Breast epithelium (tissue), 4 donors: ENCODE measurements at places on chromosomes 1 and 21. TPM values are rescaled to one million over a fixed set of nuclear protein-coding genes. Genes with fewer than 3 reads are reported as not detected.

DNA sequence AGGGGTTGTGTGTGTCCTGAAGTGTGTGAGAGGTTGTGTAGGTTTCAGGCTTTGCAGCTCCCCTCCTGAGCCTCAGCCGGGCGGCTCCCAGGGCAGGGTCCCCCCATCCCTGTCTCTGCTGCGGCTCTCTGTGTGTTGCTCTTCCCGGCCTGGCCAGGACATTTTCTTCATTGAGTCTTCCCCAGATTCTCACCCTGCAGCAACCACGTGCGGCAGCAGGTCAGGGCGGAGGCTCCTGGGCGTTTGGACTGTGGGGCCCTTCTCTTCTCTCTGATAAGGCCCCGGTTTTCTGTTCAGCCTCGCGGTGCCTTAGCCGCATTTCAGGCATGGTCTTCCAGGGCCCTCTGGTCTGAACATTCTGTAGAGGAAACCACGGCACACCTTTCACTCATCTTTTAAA lies 1.8 kb upstream of the TCP10L start:
- DNase-seq, result no peak

Gene ENAH
- 62.9 TPM for total RNA-seq

GRCh38 chr21:42427809-42428419 lies 24.2 kb downstream of the UBASH3A start:
- no peak for DNase-seq

- no peak for DNase-seq
These were observed 927.9 kb upstream of the B3GALT2 start for GRCh38 chr1:194114288-194114687.

DNA sequence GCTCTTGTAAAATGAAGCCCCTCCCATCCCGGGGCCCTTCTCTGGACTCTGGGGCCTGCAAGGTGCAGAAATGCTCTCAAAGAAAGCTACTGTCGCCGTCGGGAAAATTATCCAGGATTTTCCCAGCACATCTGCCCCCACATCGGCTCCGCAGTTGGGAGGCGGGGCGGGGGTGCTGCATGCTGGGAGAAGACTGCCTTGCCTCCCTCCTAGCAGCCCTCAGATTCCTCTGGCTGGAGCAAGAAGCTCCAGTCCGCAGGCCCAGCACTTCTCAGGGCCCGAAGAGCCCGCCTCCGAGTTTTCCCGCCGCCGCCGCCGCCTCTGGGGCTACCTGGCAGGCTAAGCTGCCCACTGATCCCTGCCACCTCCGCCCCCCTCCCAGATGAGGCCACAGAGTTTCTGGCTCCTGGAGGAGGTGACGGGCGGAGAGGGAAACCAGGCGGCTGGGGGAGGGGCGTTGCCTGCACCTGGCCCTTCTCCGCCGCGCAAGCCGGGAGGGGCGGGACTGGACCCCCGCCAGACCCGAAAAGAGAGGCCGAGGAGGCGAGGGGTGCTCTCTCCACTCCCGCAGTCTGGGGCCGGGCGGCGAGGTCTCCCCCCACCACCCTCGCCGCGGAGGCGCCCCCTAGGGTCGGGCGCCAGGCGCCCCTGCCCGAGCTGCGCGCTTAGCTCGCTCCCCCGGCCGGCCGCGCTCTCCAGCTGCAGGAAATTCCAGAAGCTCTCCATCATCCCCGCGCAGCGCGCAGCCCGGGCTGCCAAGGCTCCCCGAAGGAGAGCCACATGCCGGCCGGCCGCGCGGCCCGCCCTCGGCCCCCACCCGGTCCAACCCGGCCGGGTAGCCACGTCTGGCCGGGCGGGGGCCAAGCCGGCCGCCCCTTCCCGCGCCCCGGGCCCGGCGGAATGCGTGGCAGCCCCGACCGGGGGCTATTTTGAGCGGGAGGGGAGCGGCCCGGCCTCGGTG lies 28.8 kb downstream of the AHDC1 start:
- DNase-seq, result peak; percentile 46

Gene SNRNP40
- 73.4 TPM for total RNA-seq

Gene PFKL
- total RNA-seq, result 101 TPM

- DNase-seq, result no peak
These were observed 121.0 kb downstream of the ATP5PO start for GRCh38 chr21:33794596-33794995.

GRCh38 chr1:3442331-3442730 lies 12.1 kb upstream of the ARHGEF16 start:
- no peak for DNase-seq

Gene ARHGAP30
- total RNA-seq, result 5.2 TPM

Gene ZBTB8B
- total RNA-seq, result under 0.01 TPM

GRCh38 chr1:88751714-88752113 lies 67.6 kb downstream of the PKN2 start:
- DNase-seq, result no peak

GRCh38 chr1:91529856-91530255 lies 29.2 kb downstream of the CDC7 start:
- DNase-seq, result no peak

Gene ADORA1
- total RNA-seq, result 0.64 TPM

Gene SLC16A4
- total RNA-seq, result 14.4 TPM

DNA sequence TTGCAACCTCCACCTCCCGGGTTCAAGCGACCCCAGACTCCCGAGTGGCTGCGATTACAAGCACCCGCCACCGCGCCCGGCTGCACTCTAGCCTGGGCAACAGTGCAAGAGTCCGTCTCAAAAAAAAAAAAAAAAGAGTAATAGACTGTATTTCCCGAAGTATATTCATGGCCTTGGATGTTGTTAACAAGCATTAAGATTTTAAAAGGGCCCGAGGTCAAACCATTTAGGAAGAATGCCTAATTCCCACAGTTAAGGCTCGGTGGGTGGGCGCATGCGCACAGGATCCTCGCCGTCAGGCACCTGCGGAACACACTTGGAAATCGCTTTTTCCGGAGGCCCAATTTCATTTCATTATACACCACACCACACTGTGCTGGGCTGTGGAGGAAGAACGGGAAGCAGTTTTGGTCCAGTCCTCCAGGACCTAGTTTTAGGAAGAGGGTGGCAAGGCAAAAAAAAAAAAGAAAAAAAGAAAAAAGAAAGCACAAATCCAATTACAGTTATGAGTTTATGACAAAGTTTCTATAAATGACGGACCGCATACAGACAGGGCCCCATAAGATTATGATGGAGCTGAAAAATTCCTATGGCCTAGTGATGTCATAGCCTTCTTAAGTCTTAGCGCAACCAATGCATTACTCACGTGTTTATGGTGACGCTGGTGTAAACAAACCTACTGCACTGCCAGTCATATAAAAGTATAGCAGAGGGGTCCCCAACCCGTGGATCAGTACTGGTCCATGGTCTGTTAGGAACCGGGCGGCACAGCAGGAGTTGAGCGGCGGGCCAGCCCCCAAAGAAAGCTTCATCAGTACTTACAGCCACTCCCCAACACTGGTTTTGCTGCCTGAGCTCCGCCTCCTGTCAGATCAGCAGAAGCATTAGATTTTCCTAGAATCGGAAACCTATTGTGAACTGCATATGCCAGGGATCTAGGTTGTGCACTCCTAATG lies 38.2 kb downstream of the H3-3A start:
- DNase-seq, result no peak

DNA sequence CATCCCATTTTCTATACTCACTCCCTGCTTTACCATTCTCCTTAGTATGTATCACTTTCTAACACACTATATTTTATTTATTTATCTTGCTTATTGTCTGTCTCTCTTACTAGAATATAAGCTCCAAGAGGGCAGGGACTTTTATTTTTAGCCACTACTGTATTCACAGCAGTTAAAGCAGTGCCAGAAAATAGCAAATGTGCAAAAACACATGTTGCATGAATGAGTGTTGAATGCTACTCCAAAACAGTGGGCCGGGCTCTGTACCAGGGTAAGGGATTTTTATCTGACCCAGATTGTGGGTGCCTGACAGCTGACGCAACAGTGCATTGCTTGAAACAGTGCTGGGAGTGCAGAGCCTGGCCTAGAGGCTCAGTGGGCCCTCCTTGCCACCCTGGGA lies 24.7 kb downstream of the COL16A1 start:
- DNase-seq, result no peak

DNA sequence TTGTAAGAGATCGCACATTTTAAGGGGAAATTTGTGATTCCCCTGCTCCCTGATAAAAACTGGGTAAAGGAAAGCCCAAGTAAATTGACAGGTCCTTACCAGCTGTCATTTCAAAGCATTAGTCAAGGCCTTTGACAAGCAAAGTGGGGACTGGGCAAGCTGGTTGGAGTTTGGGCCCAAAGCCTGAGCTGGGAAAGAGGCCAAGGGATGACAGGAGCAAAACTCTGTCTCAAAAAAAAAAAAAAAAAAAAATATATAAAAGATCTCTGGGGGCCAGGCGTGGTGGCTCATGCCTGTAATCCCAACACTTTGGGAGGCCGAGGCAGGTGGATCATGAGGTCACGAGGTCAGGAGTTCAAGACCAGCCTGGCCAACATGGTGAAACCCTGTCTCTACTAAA lies 36.9 kb downstream of the SLC2A1 start:
- DNase-seq, result no peak

- DNase-seq, result no peak
These were observed 62.9 kb downstream of the CDKN2C start for GRCh38 chr1:51032936-51033335.

DNA sequence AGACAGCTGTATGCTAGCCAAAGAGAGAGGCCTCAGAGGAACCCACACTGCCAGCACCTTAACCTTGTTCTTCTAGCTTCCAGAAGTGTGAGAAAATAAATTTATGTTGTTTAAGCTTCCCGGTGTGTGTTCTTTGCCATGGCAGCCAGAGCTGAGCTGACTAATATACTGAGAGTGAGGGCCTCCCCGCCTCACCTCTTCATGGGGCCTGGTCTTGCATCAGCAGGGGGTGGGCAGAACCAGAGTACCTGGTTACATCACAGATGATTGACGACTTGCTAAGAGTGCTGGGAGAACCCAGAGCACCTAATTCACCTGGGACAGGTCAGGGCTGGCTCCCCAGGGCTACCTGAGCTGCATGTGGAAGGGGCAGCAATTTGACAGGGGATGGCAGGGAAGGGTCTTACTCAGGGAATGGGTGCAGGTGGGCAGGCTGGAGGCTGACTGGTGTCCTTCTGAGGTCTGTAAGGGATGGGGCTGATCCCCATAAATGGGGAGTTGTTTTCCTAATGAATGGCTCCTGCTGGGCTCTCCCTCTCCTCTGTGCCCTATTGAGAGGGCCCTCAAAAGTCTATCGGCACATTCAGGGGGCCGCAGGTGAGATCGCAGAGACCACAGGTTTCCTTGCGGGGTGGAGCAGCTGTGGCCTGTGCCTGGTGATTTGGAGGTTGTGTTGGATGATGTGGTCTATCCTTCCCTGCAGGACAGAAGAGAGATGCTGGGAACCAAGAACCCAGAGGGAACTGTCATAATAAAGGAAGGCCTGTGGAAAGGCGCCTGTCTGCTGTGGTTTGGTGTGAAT lies 60.6 kb upstream of the ETV3 start:
- DNase-seq, result no peak

- no peak for DNase-seq
These were observed 76.2 kb downstream of the BRINP2 start for GRCh38 chr1:177246710-177247580.

DNA sequence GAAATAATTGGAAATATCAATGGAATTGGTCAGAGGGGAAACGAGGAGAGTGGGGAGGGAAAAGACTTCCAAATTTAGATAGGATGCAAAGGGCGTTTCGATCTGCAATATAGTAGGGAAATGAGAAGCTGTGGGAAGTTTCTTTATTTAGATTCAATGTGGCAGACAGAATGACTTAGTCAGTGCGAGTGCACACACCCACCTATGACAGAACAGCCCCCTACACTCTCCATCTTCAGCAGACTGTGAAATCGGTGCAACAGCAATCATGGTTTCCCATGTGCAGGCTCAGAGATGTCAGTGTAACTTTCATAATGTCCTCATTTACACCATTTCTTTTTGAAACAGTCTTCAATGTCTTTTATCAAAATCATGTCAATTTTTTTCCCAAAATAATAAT lies 46.0 kb downstream of the DIP2A start:
- DNase-seq, result no peak

- no peak for DNase-seq
These were observed 1.3 kb downstream of the TINAGL1 start for GRCh38 chr1:31577515-31578192.

Gene COL16A1
- total RNA-seq, result 55.2 TPM

DNA sequence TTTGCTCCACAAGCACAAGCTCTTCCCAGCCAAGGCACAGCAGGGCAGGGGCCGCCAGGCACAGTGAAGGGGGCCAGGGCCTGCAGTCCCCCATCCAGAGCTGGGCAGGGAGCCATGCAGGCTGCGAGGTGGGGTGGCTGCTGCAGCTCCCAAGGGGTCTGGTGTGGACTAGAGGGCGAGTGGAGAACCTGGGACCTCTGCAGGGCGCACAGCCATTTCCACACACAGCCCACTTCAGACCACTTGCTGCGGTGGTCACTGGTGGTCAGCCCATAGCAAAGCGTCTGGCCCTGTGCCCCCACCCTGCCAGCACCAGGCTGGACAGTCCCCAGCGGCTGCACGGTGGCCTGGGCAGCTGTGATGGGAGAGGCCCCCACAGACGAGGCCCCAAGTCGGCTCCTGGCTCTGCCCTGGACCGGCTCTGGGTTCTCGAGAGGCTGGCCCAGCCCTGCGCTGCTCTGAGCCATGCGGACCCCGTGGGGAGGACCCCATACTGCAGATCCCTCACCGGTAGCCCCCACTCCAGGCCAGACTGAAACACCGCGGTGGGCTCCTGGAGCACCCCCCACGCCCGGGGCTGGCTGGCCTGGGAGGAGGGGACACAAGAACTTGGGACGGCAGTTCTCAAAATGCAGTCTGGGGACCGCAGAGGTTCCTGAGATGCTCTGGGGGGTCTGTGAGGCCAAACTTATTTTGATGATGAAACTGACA lies 47.1 kb upstream of the COL6A2 start:
- DNase-seq, result no peak

- no peak for DNase-seq
These were observed 8.8 kb downstream of the NOL9 start for GRCh38 chr1:6545276-6546112.

GRCh38 chr1:198054510-198054909 lies 102.3 kb upstream of the NEK7 start:
- DNase-seq, result no peak

- DNase-seq, result no peak
These were observed 21.1 kb upstream of the KCNH1 start for GRCh38 chr1:211155040-211155439.

GRCh38 chr21:46431448-46431847 lies 27.2 kb upstream of the DIP2A start:
- DNase-seq, result no peak

DNA sequence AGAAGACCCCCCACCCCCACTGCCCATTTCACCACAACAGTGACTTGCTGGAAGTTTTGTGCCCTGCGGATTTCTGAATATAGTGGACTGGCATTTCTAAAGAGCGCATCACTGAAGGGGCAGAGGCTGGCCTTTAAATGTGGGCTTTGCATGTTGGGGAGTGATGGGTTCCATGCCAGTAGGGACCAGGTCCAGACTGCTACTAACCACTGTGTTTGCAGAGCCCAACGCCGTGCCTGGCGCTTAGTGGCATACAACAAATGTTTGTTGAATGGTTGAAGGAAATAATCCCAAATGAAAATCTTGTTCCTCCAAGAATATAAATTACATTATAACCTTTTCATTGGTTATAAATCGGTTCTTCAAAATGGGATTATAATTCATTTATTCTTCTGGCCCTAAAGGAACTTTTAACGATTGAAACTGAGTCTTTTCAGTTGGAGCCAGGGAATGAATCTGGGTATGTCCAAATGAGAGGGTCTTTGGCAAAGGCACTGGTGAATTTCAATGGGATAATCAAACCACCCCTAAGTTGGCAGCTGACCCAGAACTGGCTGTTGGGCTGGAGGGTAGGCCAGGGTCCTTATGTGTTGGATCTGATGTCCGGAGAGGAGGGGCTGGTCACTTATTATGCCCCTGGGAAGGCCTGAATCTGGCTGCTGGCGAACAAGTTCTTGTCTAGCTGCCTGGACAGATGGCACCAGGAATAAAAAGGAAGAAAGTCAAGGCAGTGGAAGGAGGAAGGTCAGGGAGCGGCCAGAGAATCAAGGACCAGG lies 13.8 kb upstream of the SDHB start:
- DNase-seq, result no peak

Gene HAPLN2
- not detected for total RNA-seq
